ENCODE measurements at places on chromosomes 1 and 21. TPM values are rescaled to one million over a fixed set of nuclear protein-coding genes. Genes with fewer than 3 reads are reported as not detected.

The GOLT1A gene
- under 0.01 TPM for total RNA-seq

The FAM78B gene
- total RNA-seq = 0.40 TPM

The GPR25 gene
- not detected for total RNA-seq

DNA sequence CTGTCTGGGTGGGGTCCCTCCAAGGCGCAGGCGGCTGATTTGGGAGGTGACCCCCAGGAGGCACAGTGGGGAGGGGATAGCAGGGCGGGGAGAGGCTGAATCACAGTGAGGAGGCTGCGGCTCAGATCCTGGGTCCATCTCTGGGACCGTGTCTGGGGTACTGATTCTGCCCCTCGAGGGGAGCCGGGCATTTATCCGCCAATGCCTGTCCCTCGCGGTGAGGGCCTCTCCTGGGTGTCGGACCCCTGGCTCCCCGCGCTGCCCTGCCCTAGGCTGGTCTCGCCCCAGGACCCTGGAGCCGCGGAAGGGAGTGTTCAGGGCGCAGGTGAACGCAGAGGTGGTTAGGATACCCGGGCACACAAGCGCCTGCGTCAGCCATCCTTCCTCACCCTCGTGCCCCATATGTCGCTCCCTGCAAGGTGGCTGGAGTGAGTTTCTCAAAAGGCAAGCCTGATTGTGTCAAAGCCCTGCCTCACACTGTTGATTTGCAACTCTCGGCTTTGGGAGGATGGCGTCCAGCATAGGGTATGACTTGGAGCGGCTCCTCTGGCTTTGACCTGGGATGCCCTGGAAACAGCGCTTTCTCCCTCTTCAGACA, 530.9 kb downstream of the PTPRU start:
- DNase-seq = no peak

DNA sequence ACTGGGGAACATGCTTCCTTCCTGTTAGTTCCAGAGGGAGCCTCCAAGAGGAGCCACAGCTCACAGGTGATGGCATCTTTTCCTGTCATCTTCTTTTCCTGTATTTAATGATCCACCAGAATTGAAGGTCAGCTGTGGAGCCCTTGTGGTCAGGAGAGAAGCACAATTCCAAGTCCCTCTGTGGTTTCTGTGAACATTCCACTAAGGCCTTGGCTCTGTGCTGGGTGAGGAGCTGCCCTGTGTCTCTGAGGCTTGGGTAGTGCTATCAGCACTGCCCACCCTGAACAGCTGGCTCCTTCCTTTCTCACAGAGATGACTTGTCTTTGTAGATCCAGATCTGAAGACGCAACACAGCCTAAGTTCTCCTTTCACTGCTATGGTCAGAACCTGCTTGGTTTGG, 141.9 kb upstream of the MAP1LC3C start:
- no peak for DNase-seq

DNA sequence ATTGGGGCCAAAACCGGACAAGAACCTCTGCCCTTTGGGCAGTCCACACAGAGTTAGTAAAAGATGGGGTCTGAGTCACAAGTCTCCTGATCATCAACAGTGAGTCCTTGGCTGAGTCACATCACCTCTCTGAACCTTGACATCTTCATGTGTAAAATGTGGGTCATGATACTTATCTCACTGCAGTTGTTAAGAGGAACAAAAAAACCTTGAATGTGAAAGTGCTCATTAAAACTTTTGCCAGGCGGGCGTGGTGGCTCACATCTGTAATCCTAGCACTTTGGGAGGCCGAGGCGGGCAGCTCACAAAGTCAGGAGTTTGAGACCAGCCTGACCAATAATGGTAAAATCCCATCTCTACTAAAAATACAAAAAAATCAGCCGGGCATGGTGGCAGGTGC, 15.7 kb downstream of the S100A16 start:
- DNase-seq = peak; percentile 81

Measured in lung microvascular endothelial cell (primary cell).